ENCODE measurements at places on chromosomes 4 and X. TPM values are rescaled to one million over a fixed set of nuclear protein-coding genes. Genes with fewer than 3 reads are reported as not detected.

GRCh38 chr4:6929812-6930464 is 20.3 kb downstream of the TBC1D14 start:
- no peak overlapping the region for H3K4me3 ChIP-seq
- H3K4me1 ChIP-seq = peaks cover 25% of the 10 kb centered on the region
- H3K27me3 ChIP-seq = no peaks in the 10 kb centered on the region
- DNase-seq = no peak
- H3K36me3 ChIP-seq = no peaks in the 10 kb centered on the region

DNA sequence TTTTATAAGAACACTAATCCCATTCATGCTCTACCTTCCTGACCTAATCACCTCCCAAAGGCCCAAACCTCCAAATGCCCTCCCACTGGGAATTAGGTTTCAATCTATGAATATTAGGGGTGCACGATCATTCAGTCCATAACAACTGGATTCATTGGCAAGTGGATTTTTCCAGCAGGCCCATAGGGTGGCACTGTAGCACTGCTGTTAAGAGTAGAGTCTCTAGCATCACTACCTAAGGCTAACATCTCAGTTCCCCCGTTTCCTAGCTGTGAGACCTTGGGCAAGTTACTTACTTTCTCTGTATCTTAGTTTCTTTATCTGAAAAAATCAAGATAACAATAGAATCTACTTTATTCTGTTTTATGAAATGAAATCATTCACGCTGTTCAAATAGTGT is 315.8 kb downstream of the STIM2 start:
- no peaks in the 10 kb centered on the region for H3K4me1 ChIP-seq
- H3K4me3 ChIP-seq = no peak overlapping the region
- H3K27me3 ChIP-seq = no peaks in the 10 kb centered on the region
- no peak for DNase-seq
- no peak overlapping the region for H3K27ac ChIP-seq

- no peaks in the 10 kb centered on the region for H3K36me3 ChIP-seq
- H3K4me1 ChIP-seq = no peaks in the 10 kb centered on the region
- no peak overlapping the region for H3K27ac ChIP-seq
- DNase-seq = no peak
- no peak overlapping the region for H3K4me3 ChIP-seq
Observed at GRCh38 chr4:151246742-151247141, 30.2 kb upstream of the PRSS48 start.

DNA sequence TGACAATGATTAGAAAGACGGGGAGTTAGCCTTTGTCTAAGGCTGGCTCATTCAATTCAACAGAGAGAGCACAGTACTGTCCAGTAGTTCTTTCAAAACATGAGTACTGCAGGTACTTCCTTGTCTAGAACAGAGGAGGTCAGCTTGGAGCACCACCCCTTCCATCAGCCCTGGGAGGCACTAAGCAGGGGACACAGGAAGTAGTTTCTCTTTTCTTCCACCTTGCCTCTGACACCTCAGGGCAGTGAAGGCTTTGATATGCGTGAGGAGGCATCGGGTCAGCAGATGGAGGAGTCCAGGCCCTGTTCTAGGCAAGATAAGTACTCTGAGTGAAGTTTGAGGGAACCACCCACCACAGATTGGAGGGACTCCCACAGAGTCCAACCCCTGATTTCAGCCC is 33.1 kb downstream of the MAGEB10 start:
- no peaks in the 10 kb centered on the region for H3K27me3 ChIP-seq
- no peak overlapping the region for H3K27ac ChIP-seq
- H3K4me1 ChIP-seq = no peaks in the 10 kb centered on the region
- H3K36me3 ChIP-seq = no peaks in the 10 kb centered on the region

- H3K4me3 ChIP-seq = no peak overlapping the region
- no peaks in the 10 kb centered on the region for H3K4me1 ChIP-seq
- no peaks in the 10 kb centered on the region for H3K27me3 ChIP-seq
- H3K36me3 ChIP-seq = no peaks in the 10 kb centered on the region
- peak; percentile 28 for DNase-seq
Observed at GRCh38 chr4:187362937-187363857, 632.4 kb upstream of the ZFP42 start.

- no peaks in the 10 kb centered on the region for H3K27me3 ChIP-seq
- H3K27ac ChIP-seq = no peak overlapping the region
- H3K36me3 ChIP-seq = no peaks in the 10 kb centered on the region
- no peak overlapping the region for H3K4me3 ChIP-seq
Observed at GRCh38 chrX:150763810-150764209, 70.6 kb downstream of the MTMR1 start.

DNA sequence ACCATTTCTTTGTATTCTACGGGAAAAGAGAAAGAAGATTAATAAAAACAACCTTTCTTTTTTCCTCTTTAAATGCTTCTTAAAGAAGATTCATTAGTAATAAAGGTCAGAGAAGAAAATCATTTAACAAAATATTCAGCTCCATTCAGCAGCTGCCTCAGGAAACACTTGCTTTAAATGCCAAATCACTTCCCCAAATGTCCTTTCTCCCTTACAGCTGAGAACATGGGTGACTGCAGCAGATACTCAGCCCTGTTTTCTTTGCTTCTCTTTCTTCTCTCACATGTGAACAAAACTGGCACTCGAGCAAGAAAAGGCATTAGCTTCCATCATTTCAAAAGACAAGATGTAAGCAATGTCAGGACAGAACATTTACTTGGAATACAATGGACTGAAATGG is 120.2 kb downstream of the INPP4B start:
- H3K36me3 ChIP-seq = no peaks in the 10 kb centered on the region
- no peak for DNase-seq
- no peak overlapping the region for H3K27ac ChIP-seq
- no peak overlapping the region for H3K4me3 ChIP-seq

DNA sequence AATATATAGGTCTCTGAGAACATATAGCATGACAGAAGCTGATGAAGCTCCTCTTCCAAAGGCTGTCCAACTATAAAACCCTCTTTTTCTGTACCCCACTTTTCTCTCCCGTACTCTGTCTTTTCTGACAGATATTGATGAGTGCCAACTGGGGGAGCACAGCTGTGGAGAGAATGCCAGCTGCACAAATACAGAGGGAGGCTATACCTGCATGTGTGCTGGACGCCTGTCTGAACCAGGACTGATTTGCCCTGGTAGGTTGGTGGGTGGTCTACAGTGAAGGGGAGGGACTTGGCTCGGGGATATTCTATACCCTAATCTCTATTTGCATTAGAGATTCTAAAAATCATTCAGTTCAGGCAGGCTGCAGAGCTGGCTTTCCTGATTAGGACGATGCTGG is 80.4 kb downstream of the EGF start:
- peaks cover 31% of the 10 kb centered on the region for H3K4me1 ChIP-seq
- H3K27me3 ChIP-seq = no peaks in the 10 kb centered on the region
- H3K4me3 ChIP-seq = no peak overlapping the region
- H3K27ac ChIP-seq = no peak overlapping the region
- no peaks in the 10 kb centered on the region for H3K36me3 ChIP-seq

DNA sequence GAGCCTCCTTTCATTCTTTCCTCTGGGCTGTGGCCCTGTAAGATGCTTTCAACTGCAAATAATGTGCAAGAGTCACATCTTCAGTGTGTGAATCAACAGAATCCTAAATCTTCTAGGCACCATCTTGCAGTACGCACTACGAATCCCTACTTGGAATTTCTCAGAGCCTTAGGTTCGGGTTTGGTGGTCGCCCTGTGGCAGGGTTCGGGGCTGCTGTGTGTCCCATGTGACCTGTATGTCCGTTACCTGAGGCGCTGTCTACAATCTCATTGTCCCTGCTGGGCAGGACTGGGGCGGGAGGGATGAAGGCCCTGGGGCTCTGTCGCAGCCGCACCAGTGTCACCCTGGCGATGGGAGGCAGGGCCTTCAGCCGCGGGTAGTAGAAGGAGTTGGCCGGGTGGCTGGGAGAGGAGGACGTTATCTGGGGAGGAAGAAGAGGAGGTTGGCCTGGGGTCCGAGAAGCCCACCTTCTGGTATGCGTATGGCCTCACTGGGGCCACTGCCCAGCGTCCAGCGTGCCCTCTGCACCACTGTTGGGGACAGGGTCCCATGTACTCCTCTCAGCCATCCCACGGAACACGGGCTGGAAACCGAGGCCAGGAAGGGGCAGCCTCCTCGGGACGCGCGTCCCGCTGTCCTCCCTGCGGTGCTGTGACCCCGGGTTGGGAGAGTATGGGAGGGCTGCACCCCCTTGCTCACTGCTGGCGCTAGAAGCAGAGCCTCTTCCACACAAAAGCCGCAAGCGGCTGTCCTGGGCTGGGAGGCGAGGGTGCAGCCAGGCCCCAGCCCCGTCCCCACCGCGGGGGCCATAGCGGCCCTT is 2.0 kb downstream of the SPON2 start:
- no peak overlapping the region for H3K4me3 ChIP-seq
- peaks cover 80% of the 10 kb centered on the region for H3K4me1 ChIP-seq
- no peaks in the 10 kb centered on the region for H3K27me3 ChIP-seq
- DNase-seq = peak; percentile 77
- no peaks in the 10 kb centered on the region for H3K36me3 ChIP-seq

- H3K4me3 ChIP-seq = no peak overlapping the region
- H3K4me1 ChIP-seq = no peaks in the 10 kb centered on the region
- H3K36me3 ChIP-seq = no peaks in the 10 kb centered on the region
- no peaks in the 10 kb centered on the region for H3K27me3 ChIP-seq
- H3K27ac ChIP-seq = no peak overlapping the region
- no peak for DNase-seq
Observed at GRCh38 chrX:39753293-39753996, 344.3 kb downstream of the BCOR start.

DNA sequence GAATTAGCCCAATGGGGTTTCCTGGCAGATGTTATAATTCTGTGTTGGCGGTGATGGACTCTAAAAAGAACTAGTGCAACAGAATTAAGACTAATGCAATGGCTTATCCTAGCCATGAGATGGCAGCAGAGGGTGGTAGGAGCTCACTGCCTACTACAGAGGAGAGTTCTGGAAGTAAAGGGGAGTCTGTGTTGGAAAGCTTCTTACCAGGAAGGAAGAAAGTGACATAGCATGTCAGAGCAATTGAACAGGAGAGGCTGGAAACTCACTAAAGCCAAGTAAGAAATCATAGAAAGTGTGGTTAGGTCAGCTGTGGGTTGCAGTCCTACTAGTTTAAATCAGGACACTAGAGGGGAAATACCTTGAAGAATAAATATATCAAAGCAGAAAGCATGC is 6.3 kb upstream of the TRPC5OS start:
- H3K27me3 ChIP-seq = peaks cover 14% of the 10 kb centered on the region
- no peaks in the 10 kb centered on the region for H3K36me3 ChIP-seq
- H3K27ac ChIP-seq = no peak overlapping the region
- H3K4me1 ChIP-seq = no peaks in the 10 kb centered on the region
- no peak for DNase-seq

DNA sequence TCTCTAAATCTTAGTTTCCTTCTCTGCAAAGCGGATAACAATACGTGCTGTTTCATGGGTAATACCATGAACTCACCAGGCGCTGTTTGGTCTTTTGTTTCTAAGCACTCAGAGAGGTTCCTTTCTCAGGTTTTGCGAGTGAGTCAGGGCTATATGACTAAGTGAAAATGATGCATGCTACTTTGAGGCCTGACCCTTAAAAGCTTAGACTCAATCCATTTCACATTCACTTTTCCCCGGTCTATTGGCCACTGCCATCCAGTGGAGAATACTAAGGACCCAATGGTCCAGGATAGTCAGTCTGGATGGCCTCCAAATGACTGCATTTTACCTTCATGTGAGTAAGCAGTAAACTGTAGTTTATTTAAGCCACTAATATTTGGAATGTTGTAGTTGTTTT is 400.8 kb upstream of the SLIT2 start:
- H3K4me3 ChIP-seq = no peak overlapping the region
- H3K36me3 ChIP-seq = no peaks in the 10 kb centered on the region
- DNase-seq = no peak
- H3K4me1 ChIP-seq = no peaks in the 10 kb centered on the region
- H3K27me3 ChIP-seq = no peaks in the 10 kb centered on the region

DNA sequence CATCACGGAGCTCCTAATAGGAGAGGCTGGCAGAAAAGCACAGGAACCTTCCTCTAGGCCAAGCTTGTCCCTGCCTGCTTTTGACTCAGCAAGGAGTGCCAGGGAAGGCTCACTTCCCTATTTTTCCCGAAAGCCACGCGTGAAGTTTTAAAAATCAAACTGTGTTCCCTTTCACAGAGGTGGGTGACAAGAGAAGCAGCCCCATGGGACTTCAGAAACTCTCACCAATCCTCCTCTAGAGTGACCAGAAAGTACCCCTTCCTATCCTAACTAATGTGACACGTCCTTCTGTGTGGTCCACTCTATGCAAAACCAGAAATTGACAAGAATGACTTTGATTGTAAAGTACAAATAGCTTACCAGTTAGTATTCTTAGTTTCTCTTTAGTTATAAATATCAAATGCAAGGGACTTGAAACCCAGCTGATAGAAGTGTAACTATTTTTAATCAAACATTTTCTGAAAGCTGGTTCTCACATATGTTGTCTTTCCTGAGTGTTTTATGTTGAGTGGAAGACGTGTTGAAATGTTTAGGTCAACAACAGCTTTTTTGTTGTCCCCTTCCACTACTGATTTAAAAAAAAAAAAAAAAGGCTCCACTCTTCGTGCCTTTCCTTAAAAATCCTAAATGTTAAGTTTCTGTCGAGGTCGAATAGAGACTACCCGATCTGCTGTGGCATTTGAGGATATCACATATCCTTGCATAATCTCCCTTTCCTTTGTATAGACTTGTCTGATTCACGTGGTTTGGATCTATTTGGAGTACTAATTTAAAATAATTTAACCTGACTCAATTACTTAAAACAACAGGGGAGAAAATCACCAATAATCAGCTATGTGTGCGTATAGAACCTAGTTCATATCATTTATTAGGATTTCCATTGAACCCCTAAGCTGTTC is 42.1 kb downstream of the NFKB1 start:
- H3K36me3 ChIP-seq = no peaks in the 10 kb centered on the region
- no peak overlapping the region for H3K4me3 ChIP-seq
- no peaks in the 10 kb centered on the region for H3K27me3 ChIP-seq
- H3K27ac ChIP-seq = no peak overlapping the region
- DNase-seq = no peak

DNA sequence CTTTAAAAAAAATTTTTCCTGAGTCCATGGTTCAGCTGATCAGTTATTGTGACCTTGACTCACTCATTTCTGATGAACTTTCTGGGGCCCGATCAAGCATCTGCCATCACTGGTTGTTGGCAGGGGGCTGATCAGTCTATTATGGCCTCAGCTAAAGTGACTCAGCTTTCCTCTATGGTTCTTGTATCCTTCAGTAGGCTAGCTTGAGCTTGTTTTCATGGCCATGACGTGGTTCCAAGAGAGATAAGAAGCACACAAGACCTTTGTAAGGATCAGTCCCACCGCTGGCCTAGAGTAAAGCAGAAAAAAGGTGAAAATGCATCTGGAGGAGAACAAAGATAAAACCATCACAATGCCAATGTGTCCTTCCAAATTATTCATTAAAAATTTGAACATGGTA is 29.8 kb upstream of the EPGN start:
- H3K4me3 ChIP-seq = no peak overlapping the region
- no peak for DNase-seq
- H3K36me3 ChIP-seq = no peaks in the 10 kb centered on the region
- H3K27me3 ChIP-seq = no peaks in the 10 kb centered on the region

Gene PPP2R2C
- total RNA-seq = 0.60 TPM

Gene TMSB15B
- total RNA-seq = 4.1 TPM

Gene NKX6-1
- not detected for total RNA-seq

Gene ODAPH
- total RNA-seq = not detected

Gene GPR119
- total RNA-seq = not detected

Gene COQ2
- 16.2 TPM for total RNA-seq

Gene SLC9B2
- 13.1 TPM for total RNA-seq

Measured in spleen (tissue), 13 donors.